ENCODE measurements at places on chromosomes 11 and 22.

GRCh38 chr11:92623055-92623454 lies 346.4 kb upstream of the MTNR1B start:
- DNase-seq: no peak

- DNase-seq: no peak
These were observed 20.7 kb upstream of the NFAM1 start for GRCh38 chr22:42452916-42453315.

GRCh38 chr11:8309311-8309710 lies 45.6 kb upstream of the LMO1 start:
- DNase-seq: no peak

- DNase-seq: no peak
These were observed 45.0 kb downstream of the TEAD1 start for GRCh38 chr11:12719221-12719620.

GRCh38 chr11:111905411-111905810 lies 6.2 kb downstream of the CRYAB start:
- no peak for DNase-seq

DNA sequence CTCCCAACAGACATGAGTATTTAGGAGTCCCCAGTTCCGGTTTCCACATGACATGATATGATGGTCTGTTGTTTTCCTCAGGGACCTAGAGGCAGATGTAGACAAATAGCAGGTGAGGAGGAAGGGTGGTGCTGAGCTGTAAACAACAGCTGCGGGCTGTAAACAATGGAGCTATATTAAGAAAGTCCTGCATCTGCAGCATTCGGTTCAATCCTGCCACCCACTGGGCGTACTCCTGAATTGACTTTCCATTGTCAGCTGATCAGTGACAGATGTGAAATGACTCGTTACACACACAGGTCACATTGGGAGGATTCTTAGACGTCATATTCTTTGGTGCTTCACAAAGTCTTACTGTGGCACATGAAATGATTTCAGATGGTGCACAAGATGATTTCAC lies 26.8 kb upstream of the RAG1 start:
- no peak for DNase-seq

DNA sequence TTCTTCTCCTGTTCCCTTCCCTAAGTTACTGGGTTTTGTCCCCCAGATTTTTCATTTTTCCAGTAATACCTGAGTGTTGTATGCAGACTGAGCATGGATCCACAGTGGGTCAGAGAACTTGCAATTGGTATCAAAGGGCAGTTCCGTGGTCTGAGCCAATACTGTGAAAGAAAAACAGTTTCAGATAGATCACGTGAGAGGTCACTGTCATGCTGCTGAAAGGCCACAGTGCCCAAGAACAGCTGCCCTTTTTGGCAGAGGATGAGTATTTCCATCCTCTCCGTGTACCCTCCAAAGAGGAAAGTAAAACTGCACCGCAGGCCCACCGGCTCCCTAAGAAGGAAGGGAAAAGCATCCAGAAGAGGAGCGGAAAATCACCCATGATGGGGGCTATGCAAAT lies 73.0 kb upstream of the TBCEL start:
- DNase-seq: no peak

- DNase-seq: no peak
These were observed 557.7 kb downstream of the BRD1 start for GRCh38 chr22:49269928-49270327.

DNA sequence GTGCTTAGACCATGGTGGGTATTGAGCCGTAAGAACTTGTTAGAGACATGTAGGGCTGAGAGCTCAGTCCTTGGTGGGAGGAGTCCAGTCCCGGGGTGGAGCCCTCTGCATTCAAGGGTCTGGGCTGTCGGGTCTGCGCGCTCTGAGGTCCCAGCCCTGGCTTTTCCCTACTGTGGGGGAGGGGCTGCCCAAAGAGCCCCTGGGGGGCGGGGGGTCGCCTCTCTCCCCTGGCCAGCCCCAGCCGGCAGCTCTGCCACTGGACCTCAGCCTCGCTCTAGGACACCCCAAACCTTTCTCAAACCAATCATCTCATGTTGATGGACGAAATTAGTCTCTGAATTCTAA lies 1006.4 kb downstream of the BRD1 start:
- DNase-seq: no peak

DNA sequence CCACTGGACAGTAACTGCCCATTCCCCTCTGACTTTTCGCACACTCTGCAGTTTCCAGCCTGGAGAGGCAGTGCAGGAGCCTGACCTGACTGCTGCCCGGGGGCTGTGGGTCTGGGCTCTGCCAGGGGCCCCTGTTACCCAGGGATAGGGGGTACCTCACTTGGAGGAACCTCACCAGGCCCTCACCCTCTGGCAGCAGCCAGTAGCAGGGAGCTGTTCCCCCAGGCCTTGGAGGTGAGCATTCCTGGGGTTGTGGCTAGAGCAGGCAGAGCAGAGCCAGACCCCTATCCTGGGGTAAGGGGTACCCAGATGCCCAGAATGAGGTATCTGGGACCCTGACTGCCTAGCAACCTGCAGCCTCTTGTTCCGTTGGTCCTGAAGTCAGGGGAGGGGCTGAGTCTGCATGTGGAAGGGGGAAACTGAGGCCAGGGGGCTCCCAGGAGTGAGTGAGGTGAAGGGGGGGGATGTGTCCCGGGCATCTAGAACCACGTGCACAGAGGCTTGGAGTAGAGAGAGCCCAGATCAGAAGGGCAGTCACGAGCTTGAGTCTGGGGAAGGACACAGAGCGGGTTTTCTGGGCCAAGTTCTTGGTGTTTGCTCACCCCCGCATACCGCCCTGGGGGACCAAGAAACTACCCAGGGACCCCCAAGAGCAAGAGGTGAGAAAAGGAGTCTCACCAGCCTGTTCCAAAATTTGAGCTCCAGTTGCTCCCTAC lies 43.9 kb upstream of the ACCSL start:
- no peak for DNase-seq

DNA sequence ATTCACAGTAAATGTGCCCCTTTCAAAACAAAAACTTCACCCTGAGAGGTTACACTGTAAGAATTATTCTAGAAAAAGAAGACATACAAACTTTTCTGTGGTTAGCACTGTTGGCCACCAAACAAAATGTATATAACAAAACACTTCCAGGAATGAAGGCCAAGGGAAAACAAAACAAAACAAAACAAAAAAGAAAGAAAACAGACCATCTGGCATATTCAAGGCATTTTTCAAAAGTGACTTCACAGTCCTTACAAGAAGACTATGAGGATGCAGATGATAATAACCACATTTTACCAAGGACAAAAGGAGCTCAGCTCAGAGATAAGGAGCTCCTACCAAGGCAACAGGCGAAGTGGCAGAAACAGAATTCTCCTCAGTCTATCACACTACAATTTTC lies 24.9 kb downstream of the CTSC start:
- DNase-seq: no peak

GRCh38 chr11:17631702-17632365 lies 84.8 kb downstream of the OTOG start:
- DNase-seq: no peak

- peak; percentile 29 for DNase-seq
These were observed 864.2 kb downstream of the FAM181B start for GRCh38 chr11:81869351-81870065.

- no peak for DNase-seq
These were observed 17.6 kb downstream of the KCNC1 start for GRCh38 chr11:17752144-17752543.

- DNase-seq: no peak
These were observed 178.3 kb upstream of the NECTIN1 start for GRCh38 chr11:119907122-119907851.

- DNase-seq: no peak
These were observed 22.2 kb downstream of the CYB5R2 start for GRCh38 chr11:7651140-7651551.

DNA sequence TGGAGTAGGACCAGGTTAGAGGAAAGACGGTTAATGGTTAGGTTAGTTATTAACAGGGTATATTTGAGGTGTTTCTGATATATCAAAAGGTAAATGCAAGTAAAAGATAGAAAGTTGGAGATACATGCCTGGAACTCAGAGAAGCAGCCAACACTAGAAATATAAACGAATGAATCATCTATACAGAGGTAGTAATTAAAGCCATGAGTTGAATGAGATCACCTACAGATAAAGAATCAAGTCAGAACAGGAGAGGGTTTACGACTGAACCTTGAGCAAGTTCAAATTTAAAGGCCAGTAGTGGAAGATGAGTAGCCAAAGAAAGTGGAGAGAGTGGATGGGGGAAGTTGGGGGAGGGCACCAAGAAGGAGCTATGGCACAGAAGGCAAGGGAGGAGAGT lies 73.9 kb downstream of the SPON1 start:
- DNase-seq: no peak

- no peak for DNase-seq
These were observed 144.3 kb upstream of the ANO3 start for GRCh38 chr11:26187639-26188038.
